ENCODE measurements at places on chromosomes 7 and 10.
A peak's percentile ranks its signal among the peaks of the same experiment; 100 is the strongest.

DNA sequence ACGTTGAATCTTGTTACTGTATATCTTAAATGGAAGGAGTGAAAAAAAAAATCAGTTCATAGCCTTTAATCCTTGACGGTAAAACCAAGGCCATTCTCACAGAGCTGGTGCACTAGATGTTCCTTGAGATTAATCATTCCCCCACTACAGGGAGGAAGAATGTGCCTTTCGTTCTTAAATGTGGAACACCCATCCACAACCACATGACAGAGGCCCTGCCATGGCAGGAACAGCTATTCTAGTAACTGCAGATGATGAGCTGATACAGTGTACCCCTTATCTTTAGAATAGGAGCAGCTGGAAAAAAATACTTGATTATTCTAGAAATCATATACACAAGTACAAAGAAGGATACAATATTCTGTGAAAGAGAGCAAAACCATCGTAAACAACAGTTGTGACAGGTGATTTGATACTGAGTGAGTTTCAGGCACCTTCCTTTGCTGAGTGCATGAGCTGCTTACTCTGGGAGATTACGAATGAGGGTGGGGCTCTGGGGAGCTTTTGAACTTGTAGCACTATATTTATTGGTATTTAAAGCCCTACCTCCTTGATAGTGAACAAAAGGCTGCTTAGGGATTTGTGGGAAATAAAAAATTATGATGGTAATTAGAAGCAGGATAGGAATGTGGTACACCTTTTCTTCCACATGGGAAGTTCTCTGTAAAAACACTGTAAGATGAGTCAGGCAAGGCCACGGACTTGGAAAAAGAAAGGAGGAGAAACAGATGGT, 244.4 kb upstream of the SLC26A5 start:
- DNase-seq = no peak

DNA sequence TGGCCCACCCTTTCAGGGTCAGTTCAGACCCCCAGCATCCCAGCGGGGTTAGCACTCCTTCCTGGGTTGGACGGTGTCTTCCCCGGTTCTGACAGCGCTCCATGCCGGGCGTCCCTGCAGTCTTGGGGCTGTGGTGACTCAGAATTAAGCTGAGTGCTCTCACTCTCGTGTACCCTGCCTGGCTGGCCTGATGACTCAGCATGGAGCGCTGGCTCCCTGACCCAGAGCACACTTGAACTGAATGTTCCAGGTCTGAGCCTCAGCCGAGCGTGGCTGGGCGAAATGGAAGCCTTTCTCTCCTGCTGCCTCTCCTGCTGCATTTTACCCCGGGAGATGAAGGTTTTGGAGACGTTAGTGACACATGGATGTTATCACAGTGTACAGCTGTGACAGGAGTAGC, 7.1 kb downstream of the BAG3 start:
- DNase-seq = peak; percentile 77

DNA sequence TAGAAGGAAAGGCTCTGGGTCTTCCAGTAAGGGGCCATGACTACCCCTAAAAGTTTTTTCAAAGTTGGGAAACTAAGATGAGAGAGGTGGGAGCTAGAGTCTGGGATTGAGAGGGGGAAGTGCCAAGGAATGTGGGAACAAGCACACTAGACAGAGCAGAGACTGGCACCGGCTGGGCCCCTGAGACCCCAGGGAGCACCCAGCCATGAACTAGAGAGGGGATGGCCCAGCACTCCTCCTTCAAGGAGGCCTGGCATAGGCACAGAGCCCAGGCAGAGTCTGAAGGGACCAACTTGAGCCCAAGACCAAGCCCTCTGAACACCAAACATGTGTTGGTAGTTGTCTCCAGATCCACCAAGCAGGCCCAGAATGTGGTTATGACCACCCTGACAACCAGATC, 119.0 kb downstream of the GRID1 start:
- DNase-seq = no peak

DNA sequence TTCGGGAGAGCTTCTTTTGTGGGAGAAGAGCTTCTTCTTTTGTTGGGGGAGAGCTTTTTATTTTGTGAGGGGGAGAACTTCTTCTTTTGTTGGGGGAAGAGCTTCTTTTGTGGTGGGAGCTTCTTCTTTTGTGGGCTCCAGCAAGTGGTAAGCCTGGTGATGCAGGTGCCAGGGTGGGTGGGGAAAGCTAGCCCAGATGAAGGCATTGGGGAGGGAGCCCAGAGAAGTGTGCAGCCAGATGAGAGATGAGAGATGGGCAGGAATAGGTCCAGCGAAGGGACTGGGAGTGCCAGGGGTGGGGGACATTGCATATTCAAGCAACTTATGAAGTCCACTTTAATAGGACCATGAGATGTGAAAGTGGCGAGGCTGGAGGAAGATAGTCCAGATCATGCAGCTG, 9.7 kb downstream of the ADRA2A start:
- no peak for DNase-seq

- no peak for DNase-seq
These were observed 21.6 kb downstream of the SCART1 start for GRCh38 chr10:133475425-133475734.

GRCh38 chr10:4519658-4520402, 306.2 kb upstream of the AKR1E2 start:
- peak; percentile 54 for DNase-seq

DNA sequence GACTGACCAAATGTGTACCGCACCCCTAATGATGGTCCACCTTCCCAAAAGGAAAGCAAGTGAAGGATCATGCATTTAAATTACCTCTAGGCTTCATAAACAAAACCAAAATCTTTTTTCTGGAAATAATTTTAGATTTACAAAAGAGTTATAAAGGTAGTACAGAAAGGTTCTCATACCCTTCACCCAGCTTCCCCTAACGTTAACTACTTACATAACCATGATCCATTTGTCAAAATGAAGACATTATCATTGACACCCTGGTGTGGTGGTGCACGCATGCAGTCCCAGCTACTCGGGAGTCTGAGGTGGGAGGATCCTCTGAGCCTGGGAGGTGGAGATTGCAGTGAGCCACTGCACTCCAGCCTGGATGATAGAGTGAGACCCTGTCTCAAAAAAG, 75.1 kb upstream of the TCF7L2 start:
- DNase-seq = no peak

GRCh38 chr7:30556840-30557239, 37.8 kb upstream of the GARS1 start:
- peak; percentile 82 for DNase-seq
